ENCODE measurements at places on chromosomes 2 and 18.

GRCh38 chr2:27573452-27573851, 9.4 kb upstream of the ZNF512 start:
- DNase-seq: no peak

- no peak for DNase-seq
Measured at GRCh38 chr2:230668184-230668938, 44.3 kb upstream of the CAB39 start.

DNA sequence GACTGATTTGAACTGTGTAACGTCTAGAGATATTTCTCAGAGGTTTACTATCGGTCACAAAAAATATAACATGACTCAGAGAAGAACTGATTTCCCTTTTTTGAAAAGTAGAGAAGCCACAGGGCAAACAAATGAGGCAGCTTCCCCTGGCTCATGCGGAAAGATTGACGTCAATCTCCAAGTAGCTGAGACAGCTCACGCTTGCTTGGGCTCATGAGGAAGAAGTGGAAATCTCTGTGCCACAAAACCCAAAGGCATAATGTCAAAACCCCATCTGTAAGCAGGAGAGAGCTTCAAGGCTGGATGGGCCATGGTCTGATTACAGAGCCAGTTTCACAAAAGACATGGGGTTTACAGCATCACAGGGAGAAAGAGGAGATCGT, 188.1 kb downstream of the ARL4C start:
- peak; percentile 52 for DNase-seq

DNA sequence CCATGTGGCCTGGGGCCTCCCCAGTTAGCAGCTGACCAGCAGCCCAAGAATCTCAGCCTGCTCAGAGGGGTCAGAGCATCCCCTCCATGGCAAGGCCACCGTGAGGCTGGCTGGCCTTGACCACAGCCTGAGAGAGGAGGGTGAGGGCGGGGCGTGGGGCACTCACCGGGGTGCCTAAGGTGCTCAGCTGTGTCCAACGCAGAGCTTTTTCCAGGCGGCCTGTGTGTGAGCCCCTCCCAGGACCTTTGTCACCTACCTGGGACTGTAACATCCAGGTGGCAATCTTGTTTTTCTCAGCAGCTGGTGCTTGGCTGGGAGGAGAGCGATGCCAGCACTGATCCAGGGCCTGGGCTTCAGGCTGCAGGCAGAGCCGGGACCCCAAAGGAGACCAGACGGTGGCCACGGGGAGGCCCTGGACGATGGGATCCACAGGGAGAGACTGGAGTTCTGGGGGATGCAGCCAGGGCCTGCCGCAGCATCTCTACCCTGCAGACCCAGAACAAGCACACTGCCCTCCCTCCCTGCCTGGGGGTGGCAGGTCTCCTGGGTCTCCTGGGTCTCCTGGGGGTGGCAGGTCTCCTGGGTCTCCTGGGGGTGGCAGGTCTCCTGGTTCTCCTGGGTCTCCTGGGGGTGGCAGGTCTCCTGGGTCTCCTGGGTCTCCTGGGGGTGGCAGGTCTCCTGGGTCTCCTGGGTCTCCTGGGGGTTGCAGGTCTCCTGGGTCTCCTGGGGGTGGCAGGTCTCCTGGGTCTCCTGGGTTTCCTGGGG, 12.3 kb downstream of the SNED1 start:
- DNase-seq: no peak

DNA sequence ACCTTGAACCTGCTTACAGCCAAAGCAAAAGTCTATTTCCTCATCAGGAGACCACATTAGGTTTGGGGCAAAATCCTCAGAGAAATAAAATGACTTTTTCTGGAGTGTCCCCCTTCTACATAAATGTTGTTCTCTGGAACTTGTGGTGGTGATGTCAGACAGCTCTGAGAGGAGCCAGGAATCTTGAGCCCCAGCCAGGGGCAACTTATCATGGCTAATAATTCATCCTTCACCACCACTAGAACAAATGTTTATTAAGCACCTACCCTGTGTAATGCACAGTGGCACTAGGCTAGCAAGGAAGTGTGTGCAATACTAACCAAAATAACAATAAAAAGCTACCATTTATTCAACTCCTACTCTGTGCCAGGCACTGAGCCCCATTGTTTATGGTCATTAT, 9.0 kb upstream of the BMP10 start:
- DNase-seq: no peak

DNA sequence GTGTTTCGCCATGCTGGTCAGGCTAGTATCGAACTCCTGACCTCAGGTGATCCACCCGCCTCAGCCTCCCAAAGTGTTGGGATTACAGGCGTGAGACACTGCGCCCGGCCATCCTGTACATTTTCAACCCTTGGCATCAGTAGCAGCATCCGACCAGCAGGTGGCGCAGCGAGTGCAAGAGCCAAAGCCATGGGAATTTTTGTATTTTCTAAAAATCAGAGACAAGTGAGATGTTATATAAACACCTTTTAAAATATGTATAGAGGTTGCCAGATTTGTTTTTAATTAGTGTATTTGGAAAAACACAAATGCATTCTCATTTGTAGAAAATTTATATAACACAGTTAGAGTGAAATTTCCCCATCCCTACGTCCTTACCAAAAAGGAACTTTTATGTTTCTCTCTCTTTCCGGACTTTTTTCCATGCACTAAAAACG, 36.8 kb downstream of the MOGAT1 start:
- DNase-seq: peak; percentile 64

- DNase-seq: no peak
Measured at GRCh38 chr2:217816396-217816869, 186.4 kb downstream of the TNS1 start.

DNA sequence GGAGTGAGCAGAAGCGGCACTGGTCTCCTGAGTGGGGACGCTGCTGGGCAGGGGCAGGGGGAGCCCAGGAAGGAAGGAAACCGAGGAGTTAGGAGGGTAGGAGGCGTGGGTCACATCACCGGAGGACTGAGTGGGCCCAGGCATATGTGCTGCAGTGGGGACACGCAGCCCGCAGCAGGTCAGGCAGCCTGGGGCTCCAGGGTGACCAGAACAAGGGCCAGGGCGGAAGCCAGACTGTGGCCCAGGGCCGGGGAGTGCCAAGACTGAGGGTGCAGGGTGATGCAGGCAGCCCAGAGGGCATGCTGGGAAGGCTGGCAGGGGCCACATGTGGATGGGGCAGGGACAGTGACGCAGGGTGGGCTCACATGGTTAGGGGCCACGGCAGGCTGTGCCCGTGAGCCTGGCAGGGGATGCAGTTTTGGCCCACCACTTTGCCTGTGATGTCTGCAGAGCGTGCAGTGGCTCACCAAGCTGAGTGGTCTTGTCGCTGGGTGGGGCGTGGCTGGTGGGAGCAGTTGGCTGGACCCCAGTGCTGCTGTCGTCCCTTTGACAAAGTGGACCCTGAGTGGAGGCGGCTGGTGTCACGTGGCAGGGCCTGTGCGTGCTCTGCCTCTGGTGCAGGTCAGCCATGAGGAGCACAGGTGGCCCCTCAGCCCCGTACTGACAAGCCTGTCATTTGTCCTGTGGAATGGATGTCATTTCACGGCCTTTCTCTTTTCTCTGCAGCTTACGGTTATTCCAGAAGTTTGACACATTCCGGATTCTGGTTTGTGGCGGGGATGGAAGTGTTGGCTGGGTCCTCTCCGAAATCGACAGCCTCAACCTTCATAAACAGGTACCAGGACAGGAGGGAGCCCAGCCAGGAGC, 87.1 kb downstream of the DGKD start:
- no peak for DNase-seq

DNA sequence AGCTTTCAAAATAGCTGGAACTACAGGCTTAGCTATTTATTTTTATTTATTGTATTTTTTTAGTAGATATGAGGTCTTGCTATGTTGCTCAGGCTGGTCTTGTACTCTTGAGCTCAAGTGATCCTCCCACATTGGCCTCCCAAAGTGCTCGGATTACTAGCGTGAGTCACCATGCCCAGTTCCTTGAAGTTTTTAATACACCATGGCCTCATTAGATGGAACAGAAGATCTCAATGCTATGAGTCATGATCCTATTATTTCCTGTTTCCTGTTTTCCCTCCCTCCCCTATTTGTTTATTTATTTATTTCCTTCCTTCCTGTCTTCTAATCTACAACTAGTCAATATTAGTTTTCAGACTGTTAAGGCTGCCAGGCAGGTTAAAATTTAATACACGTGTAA, 309.0 kb downstream of the CMPK2 start:
- DNase-seq: no peak

GRCh38 chr18:73283032-73283431, 415.2 kb upstream of the NETO1 start:
- no peak for DNase-seq

GRCh38 chr2:128092656-128093055, 1.7 kb downstream of the UGGT1 start:
- no peak for DNase-seq

DNA sequence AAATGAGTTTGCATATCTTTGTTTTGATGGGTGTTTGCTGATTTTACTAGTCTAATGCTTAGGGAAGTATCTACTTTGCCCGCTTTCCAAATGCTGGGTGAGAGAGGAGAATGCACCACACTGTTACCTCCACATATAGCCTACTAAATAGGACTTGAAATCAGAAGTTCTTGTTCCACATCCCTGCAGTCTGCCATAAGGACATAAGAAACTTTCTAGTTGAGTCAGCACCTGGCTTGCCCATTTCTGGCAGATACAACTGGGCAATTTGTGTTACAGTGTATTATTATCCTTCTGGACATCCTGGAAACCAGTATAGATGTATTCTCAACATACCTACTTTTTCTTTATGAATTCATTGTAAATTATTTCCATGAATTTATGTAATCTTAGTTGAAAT, 29.5 kb downstream of the ANXA4 start:
- no peak for DNase-seq

DNA sequence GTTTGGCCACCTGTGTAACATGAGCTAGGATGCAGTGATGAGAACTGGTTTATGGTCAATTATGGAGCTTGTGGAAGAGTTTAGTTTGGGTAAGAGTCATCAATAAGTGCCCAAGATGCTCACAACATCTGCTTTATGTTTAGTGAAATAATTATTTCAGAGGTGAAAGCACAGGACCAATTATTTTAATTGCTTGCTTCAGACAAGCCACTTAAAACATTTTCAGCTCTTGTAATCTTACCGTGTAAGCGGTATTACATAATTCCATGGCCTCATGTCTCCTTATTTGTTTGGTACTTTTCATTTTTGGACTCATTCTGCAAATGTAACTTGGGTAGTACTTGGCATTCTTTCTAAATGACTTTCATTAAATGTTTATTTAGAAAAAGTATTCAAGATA, 5.4 kb downstream of the B3GNT2 start:
- DNase-seq: no peak

DNA sequence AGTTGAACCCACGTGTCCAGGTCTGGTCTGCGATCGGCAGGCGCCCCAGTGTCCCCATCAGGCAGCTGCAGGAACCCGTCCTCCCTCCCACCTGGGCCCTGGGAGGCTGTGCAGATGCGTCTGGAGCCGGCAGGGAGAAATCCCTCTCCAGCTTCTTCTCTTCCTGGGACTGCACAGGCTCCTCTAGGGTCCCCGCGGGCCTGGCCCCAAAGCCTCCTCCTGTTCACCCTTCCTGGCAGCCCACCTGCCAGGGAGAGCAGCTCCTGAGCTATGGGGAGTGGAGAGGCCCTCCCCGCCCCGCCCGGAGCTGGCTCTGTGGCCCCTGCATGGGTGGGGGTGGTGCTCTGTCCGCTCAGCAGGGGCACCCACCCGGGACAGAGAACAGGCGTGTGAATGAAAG, 179.2 kb upstream of the ALKAL2 start:
- no peak for DNase-seq

DNA sequence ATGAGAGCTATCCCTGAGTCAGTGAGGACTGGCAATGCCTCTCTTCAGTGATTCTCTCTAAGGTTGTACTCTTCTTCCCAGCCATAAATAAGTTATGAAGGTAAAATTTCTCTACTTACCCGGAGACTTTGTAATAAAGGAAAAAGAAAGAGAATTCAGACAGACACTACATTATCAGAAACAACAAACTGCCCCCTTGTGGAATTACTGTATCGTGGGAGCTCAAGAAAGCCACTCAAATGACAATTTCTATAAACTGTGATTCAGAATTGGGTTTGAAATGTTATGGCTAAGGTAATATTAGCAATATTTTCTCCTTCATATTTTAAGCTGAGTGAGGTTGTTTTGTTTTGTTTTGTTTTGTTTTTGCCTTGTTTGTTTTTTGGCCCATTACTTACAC, 155.8 kb upstream of the TANK start:
- no peak for DNase-seq

DNA sequence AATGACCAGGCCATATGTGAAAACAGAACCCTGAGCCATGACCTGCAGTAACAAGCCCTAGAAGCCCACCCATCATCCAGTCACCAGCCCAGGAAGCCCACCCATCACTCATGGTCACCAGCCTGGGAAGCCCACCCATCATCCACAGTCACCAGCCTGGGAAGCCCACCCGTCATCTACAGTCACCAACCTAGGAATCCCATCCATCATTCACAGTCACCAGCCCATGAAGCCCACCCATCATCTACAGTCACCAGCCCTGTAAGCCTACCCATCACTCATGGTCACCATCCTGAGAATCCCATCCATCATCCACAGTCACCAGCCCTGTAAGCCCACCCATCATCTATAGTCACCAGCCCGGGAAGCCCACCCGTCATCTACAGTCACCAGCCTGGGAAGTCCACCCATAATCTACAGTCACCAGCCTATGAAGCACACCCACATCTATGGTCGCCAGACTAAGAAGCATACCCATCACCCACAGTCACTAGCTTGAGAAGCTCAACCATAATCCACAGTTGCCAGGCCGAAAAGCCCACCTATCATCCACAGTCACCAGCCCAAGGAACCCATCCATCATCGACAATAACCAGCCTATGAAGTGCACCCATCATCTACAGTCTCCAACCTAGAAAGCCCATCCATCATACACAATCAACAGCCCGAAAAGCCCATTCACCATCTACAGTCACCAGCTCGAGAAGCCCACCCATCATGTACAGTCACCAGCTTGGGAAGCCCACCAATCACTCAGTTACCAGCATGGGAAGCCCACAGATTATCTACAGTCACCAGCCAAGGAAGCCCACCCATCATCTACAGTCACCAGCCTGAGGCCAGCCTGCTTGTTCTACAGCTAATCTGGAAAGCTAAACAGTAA, 91.9 kb downstream of the TWIST2 start:
- DNase-seq: no peak
